ENCODE measurements at places on chromosomes 2 and 18. TPM values are rescaled to one million over a fixed set of nuclear protein-coding genes. Genes with fewer than 3 reads are reported as not detected.

Gene SFT2D3
- total RNA-seq = 3.3 TPM

DNA sequence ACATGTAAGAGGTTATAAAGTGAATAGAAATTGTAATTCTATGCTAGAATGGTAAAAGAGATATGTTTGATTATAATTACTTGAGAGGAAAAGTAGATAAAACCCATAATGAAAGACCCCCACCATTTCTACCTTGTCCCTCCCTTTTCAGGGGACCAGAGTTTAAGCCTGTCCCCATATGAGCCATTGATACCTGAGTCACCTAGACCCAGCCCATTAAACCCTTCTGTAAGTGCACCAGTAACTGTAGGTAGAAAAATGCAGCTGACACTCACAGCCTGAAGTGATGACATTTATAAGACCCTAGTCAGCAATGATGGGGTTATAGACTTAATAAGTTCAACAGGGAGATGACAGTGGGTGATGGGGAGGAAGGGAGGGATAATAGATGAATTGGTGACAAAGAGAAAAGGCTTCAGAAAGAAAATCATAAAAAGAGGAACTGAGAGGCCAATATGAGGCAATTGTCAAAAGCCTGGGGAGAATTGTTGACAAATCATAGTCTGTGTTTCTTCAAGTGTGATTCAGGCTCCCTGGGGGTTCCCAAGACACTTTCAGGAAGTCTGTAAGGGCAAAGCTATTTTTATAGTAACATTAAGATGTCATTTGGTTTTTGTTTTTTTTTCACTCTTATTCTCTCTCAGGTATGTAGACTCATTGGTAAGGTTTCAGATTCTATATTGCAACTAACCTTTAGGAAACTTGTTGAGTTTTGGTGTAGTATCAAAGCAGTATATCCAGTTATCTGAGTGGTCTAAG, 544.2 kb downstream of the SATB2 start:
- no peak for DNase-seq

GRCh38 chr2:63692002-63692606, 103.3 kb downstream of the MDH1 start:
- DNase-seq = no peak

GRCh38 chr2:241558532-241559322, at the start of gene BOK:
BOK (plus strand) TSS chr2:241558745; CDS start chr2:241559484, 739 bp downstream.
- DNase-seq = peak; percentile 78

GRCh38 chr2:18630941-18631340, 41.6 kb upstream of the NT5C1B start:
- no peak for DNase-seq

DNA sequence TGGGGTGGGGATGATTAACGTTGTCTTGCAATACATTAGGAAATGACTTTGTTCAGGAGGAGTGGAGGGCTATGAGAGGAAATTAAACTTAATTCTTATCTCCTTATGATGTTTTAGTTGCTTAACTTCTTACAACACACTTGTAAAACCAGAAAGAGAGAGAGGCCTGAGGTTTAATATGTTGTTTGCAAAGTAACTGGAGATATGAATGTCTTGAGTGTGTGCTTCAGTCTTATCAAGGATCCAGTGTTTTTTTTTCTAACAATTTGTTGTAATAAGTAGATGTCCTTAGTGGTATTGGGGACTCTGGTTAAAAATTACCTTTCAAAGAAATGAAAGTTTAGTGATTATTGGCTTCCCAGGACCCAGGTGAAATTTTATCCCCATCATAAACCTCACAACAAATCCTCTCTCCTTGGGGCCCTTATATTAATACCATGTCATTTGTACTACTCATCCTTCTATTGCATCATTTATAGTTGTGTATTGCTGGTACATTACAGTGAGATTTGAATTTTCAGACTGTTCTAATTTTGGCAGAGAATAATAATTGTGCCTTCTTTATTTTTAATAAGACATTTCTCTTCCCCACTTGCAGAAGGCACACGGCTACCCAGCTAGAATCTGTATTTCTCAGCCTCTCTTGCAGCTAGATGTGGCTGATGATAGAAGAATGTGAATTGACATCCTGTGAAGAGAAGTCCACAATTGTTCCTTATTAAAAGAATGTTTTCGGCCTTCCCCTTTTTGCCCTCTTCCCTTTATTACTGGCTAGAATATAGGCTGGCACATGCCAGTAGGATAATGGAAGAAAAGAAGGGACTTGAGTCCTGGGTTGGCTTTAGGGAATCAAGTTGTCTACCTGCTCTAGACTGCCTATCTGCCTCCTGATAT, 91.9 kb upstream of the CXCR4 start:
- DNase-seq = no peak

Gene METTL8
- total RNA-seq = 10.2 TPM

- DNase-seq = no peak
These were observed at the start of gene HOXD3 for GRCh38 chr2:176156807-176157498. HOXD3 (plus strand) TSS chr2:176157307; CDS start chr2:176169115, 11,808 bp downstream.

Gene UGT1A6
- not detected for total RNA-seq

Gene TSPYL6
- total RNA-seq = not detected

Gene PLEK
- total RNA-seq = 7.3 TPM

Gene PARD6G
- total RNA-seq = 3.9 TPM

GRCh38 chr2:100877555-100877954, 57.6 kb downstream of the NPAS2 start:
- no peak for DNase-seq

GRCh38 chr2:143252138-143252907, 123.1 kb downstream of the ARHGAP15 start:
- DNase-seq = no peak

Gene FIGN
- total RNA-seq = 7.3 TPM

- DNase-seq = peak; percentile 32
These were observed 96.3 kb upstream of the STON1 start for GRCh38 chr2:48433682-48434081.

Gene IL36A
- not detected for total RNA-seq

Gene ALLC
- 0.26 TPM for total RNA-seq

DNA sequence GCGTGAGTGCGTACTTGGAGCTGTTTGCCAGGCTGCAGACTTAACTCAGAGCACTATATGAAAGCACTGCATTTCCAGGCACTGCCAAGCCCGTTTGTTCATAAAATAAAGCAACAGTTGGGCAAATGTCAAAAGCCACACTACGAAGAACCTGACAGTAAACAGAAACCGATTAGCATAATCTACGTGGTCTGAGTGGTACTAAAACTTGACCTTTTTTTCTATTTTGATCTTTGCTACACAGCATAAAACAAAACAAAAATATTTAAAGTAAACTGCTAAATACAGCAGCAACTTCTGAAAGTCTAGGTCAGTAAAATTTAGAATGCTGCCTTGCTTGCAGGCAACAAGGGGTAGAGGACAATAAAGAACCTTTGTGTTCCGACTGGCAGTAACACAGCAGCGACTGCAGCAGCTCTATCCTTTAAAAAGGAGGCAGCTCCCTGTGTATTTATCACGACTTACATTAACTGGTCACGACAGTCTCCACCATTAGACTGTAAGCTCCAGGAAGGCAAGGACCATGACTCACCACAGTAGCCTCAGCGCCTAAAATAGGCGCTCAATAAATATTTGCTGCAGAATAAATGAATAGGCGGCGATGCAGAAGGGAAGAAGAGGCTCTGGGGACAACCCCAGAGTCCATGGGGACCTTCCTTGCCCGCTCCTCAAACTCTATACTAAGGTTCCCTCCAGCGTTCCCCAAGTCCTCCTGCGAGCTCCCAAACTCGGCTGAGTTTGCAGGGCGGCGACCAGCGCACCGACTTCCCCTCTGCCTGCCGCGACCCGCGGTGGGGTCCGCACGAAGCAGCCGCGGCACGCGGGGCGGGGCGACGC, 902 bp downstream of the SS18 start:
- DNase-seq = no peak

Gene G6PC2
- not detected for total RNA-seq

DNA sequence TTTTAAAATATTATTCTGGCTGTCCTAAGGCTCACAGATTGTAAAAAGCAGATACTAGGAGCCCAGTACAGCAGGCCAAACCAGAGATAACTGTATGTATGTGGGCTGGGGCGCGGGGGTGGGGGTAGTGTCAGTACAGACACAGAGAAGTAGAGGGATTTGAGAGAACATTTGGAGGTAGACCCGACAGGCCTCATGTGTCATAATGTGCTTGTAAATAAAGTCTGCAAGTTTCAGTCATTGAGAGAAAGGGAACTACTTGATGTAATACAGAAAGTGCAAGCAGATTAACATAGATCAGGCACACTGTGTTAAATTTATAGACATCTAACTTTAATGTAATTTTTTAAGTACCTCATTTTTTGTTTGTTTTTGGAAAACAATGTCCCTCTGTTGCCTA, 7.4 kb upstream of the POLI start:
- no peak for DNase-seq

- DNase-seq = peak; percentile 85
These were observed 11.5 kb downstream of the PPP1R7 start for GRCh38 chr2:241161646-241162281.

- DNase-seq = no peak
These were observed 362.4 kb downstream of the CYRIA start for GRCh38 chr2:16303273-16303577.

All from left cardiac atrium (tissue), 4 donors.